Fibroblast of villous mesenchyme (primary cell): ENCODE measurements at places on chromosomes 3 and 15. TPM values are rescaled to one million over a fixed set of nuclear protein-coding genes. Genes with fewer than 3 reads are reported as not detected.

Gene TMEM212
- total RNA-seq = not detected in 2 replicates

DNA sequence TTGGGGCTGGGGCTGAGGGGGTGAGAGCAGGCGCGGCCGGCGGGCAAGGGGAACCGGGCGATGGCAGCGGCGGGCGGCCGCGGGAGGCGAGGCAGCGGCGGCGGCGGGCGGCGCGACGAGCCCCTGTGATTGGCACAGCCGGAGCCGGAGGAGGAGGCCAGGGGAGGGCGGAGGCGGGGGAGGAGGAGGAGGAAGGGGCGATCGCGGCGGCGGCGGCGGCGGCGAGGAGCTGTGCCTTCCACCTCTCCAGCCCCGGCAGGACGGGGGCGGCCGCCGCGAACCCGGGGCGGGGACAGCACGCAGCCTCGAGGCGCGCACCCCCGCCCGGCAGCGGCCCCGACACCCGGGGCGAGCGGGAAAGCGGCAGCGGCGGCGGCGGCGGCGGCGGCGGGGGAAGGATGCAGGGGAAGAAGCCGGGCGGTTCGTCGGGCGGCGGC is at the start of gene SLCO3A1:
SLCO3A1 (plus strand) TSS at position 198 of the 437 bp plus-strand sequence.
- peak; percentile 20 for DNase-seq

- DNase-seq = no peak
These were observed 1.0 kb upstream of the P2RY13 start for GRCh38 chr3:151330379-151330778.

- DNase-seq = no peak
These were observed 106.8 kb upstream of the CDIN1 start for GRCh38 chr15:36472672-36473071.
